ENCODE measurements at places on chromosomes 4 and X.

DNA sequence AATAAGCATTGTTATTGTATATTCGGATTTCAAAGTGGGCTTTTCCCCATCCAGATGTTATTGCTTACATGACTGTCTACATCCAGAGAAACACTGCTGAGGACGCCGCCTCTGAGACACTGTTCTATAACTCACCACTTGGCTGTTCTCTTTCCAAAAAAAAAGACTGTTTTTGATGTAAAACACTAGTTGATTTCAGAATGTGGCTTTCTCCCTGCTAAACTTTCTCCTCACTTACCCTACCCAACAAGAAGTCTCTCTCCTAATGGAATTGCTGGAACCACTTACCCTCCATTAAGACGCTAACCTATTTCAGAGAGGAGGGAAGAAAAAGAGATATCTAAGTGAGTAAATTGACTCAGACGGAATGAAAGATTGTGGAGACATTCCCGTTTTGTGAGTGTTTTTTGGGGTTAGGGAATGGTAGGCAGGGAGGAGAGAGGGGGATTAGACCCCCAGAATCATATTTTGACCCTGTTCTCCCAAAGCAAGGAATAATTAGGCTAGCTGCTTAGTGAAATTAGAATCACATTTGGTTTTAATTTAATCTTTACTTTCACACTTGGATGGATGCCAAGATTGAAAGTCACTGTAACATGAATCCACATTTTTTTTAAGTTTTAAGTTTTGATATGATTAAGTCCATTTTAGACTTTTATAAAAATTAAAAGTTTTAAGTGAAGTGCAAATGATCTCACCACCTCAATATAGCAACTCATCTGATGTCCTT, 174.9 kb downstream of the CHIC2 start:
- DNase-seq: no peak

GRCh38 chr4:89482251-89482650, 174.7 kb upstream of the GPRIN3 start:
- DNase-seq: peak; percentile 65

DNA sequence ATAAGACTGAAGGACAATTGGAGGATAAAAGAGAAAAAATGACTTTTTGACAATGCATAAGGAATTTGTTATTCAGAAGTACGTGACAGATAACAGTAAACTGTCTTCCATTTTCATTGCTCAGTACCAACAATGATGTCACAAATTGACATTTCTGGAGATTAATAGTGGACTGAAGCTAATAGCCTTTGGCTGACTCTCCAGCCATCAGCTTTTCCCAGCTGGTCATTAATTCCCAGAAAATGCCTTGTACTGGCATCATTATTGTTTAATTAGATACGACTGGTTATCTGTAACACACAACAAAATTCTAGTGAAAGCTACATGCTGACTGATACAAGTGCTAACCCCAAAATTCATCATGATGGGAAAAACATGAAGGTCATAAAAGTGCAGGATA, 147.9 kb upstream of the FGF13 start:
- DNase-seq: no peak

GRCh38 chr4:169311643-169312365, 41.0 kb upstream of the SH3RF1 start:
- DNase-seq: peak; percentile 77

- DNase-seq: no peak
These were observed 56.6 kb upstream of the BCOR start for GRCh38 chrX:40154250-40154852.

DNA sequence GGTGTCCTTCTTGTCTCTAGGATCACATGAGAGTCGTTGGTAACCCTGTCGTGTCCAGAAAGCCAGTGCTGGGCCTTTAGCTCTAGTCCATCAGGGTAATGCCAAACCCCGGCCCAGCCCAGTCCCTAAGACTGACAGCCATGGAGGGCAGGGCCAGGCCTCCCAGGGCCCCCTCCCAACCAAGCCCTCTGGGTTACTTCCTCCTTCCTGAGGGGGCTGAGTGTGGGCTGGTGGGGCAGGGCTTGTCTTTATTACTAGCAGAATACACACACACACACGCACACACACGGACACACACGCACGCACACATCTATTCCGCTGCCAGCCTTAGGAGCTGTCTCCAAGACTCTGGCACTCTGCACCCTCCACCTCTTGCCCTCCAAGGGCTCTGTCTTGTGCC, 35.6 kb upstream of the CDKN2AIP start:
- DNase-seq: no peak

GRCh38 chr4:161320377-161320776, 843.4 kb downstream of the FSTL5 start:
- DNase-seq: peak; percentile 50

- DNase-seq: no peak
These were observed 112.6 kb downstream of the ANK2 start for GRCh38 chr4:113162089-113162488.

DNA sequence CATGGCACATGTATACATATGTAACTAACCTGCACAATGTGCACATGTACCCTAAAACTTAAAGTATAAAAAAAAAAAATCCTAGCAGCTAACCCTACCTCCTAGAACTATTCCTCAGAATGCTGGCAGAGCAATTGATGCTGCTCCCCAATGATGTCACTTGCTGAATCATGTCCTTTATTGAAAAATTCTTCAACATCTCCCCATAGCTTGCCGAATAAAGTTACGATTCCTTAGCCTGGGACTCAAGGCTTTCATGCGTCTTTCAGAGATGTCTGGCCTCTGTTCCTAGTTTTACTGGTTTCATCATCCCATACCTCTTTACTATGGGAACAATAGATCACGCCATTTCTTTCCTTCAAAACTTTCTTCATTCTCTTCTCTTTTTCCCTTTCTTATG, 174.7 kb upstream of the FAT1 start:
- DNase-seq: no peak

DNA sequence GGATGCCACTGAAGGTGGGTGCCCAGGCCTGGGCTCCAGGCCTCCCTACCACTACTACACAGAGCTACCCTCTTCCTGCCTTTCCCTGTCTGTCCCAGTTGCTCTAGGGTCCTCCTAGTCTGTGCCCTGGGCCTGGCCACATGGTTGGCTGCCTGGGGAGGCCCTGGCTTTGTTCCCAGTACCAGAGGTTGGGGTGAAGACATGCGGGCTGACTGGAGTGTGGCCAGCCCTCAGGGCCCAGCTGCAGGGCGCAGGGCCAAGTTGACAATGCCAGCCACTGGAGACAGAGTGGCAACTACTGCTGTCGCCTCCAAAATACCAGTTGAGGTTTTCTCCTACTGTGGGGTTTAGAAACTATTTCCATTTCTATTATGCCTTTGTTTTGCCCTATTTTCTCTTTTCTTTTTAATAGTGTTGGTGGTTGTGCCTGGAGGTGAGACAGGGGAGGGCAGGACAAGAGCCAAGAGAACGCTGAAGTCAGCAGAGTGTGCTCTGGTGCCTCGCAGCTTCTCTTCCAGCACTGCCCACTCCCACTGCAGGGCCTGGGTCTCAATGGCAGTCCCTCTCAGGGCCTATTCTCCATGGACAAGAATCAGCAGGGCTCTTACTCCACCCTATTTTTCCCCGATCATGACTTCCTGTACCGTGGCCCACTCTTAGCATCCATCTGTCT, 32.2 kb upstream of the XPNPEP2 start:
- DNase-seq: peak; percentile 22

DNA sequence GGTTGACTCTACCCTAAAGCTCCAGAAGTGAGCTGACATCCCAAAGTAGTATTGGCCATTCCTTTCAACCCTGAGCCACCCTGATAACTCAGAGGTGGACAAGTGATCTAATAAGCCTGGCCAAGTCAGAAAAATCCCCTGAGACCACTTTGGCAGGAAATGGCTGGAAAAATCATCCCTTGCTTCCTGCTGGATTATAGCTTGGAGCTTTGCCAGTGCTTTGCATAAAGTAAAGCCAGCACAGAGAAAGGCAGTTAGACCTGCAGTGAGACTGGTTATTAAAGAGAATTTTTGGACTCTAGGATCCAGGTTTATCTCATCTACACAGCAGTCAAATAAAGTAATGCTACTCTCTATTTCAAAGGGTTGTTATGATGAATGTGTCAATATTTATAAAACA, 6.4 kb downstream of the CXCL3 start:
- no peak for DNase-seq

GRCh38 chrX:108091878-108092291, 307 bp downstream of the ATG4A start:
- DNase-seq: peak; percentile 6

GRCh38 chr4:114386637-114387233, 211.9 kb upstream of the UGT8 start:
- DNase-seq: no peak

DNA sequence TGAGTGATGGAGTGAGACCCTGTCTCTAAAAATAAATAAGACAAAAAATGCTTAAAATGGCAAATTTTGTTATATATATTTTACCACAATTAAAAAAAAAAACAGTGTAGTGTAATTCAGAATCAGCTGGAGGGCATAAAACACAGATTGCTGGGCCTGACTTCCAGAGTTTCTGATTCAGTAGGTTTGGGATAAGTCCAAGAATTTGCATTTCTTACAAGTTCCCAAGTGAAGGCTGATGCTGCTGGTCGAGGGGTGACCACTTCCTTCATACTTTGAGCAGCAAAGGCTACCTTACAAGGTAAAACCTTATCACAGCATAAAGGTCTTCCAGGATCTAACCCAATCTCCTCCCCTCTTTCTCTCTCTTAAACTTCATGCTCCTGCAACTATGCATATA, 40.7 kb downstream of the KLHL8 start:
- DNase-seq: no peak

DNA sequence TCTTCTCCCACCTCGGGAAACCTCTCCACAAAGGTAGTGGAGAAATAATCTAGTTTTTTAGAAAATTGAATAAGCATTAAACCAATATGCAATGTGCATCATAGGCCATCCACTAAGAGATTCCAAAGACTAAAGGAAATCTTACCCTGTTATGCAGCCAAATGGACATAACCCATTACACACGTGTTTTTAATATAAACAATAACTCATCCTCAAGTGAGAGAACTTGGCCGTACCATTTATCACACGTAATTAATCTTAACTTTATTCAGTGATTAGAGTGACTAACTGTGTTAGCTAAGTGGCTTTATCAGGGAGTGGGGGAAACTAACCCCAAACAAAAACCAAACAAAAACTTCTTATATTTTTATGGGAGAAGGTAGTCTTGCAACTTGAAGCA, 57.8 kb downstream of the AFM start:
- no peak for DNase-seq

Measured in iPS-NIHi11 (cell line).